ENCODE measurements at places on chromosomes 7 and 10. TPM values are rescaled to one million over a fixed set of nuclear protein-coding genes. Genes with fewer than 3 reads are reported as not detected.

CLCN1 gene
- total RNA-seq = not detected

IGF2BP3 gene
- 108 TPM for total RNA-seq

KCP gene
- 1.4 TPM for total RNA-seq

AOC1 gene
- not detected for total RNA-seq

OPN1SW gene
- not detected for total RNA-seq

TMEM26 gene
- total RNA-seq = not detected

CTTNBP2 gene
- not detected for total RNA-seq

TMEM236 gene
- 0.06 TPM for total RNA-seq

ANKRD30A gene
- not detected for total RNA-seq

PRSS37 gene
- not detected for total RNA-seq

All from OCI-LY7 (cell line).